ENCODE measurements at places on chromosomes 1 and 21. TPM values are rescaled to one million over a fixed set of nuclear protein-coding genes. Genes with fewer than 3 reads are reported as not detected.

PADI2 gene
- total RNA-seq = 14.2 TPM

DNA sequence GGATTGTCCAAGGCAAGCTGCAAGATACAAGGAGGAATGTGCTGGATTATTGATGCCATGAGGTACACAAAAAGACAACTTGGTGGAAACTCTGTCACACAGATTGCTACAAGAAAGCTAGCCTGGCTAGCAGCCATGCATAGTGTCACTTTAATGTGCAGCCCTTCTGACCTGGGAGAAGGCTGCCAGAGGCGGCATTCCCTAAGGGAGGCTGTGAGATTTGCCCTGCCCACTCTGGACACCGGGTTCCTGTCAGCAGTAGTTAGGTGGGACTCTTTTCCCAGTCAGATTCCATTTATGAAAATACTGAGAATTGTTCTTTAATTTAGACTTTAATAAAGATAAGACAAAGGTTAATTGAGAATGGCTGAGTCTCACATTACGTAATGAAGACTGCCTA lies 47.8 kb upstream of the SYT6 start:
- no peaks in the 10 kb centered on the region for H3K36me3 ChIP-seq
- no peaks in the 10 kb centered on the region for H3K27me3 ChIP-seq
- DNase-seq = no peak
- H3K4me3 ChIP-seq = no peak overlapping the region
- no peak overlapping the region for H3K27ac ChIP-seq

GRCh38 chr1:57578099-57578498 lies 154.2 kb upstream of the DAB1 start:
- H3K4me1 ChIP-seq = no peaks in the 10 kb centered on the region
- no peaks in the 10 kb centered on the region for H3K27me3 ChIP-seq
- no peak overlapping the region for H3K4me3 ChIP-seq
- H3K27ac ChIP-seq = no peak overlapping the region
- no peaks in the 10 kb centered on the region for H3K36me3 ChIP-seq
- DNase-seq = no peak

GRCh38 chr1:5962265-5963105 lies 29.7 kb downstream of the NPHP4 start:
- no peak overlapping the region for H3K27ac ChIP-seq
- no peaks in the 10 kb centered on the region for H3K27me3 ChIP-seq
- H3K4me3 ChIP-seq = no peak overlapping the region
- H3K4me1 ChIP-seq = no peaks in the 10 kb centered on the region
